Breast epithelium (tissue), 4 donors: ENCODE measurements at places on chromosomes 4 and X.

GRCh38 chr4:79739912-79740311, 331.9 kb upstream of the GK2 start:
- DNase-seq, result no peak

GRCh38 chr4:55635282-55635681, 816 bp downstream of the NMU start:
- no peak for DNase-seq

GRCh38 chrX:109679820-109680219, 53.2 kb downstream of the ACSL4 start:
- DNase-seq, result no peak

GRCh38 chr4:68613752-68614151, 37.6 kb upstream of the UGT2B17 start:
- DNase-seq, result no peak

- DNase-seq, result no peak
Observed at GRCh38 chr4:89535251-89535650, 227.7 kb upstream of the GPRIN3 start.

DNA sequence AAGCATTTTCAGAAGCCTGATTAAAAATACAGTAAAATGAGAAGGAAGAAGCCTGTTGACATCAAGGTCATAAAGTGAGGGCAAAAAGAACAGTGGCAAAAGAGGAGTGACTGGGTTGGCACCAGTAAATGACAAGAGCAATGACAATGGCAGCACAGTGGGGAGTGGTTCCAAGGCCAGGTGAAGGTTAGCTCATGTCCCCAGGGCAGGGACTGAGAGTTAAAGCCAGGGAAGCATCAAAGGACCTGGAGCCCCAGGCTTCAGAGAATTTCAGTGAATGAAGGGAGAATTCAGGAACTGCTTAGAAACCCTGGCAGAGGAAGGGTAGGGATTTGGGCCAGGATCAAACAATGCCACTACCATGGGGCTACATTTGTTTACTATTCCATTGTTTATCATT, 8.8 kb upstream of the PIGA start:
- DNase-seq, result no peak

- DNase-seq, result no peak
Observed at GRCh38 chr4:114364857-114365256, 233.8 kb upstream of the UGT8 start.

GRCh38 chr4:3715061-3715854, 50.9 kb upstream of the ADRA2C start:
- no peak for DNase-seq

DNA sequence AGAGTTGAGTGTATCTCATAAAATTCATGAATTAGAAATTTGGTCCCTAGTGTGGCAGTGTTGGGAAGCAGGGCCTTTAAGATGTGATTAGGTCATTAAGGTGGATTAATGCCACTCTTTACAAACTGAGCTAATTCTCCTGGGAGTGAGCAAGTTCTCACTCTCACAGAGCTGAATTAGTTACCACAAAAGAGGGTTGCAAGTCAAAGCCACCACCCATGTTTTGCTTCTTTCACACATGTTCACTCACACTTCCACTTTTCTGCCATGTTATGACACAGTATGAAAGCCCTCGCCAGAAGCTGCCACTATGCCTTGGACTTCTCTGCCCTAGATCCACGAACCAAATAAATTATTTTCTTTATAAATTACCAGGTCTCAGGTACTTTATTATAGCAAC, 332.1 kb downstream of the ARAP2 start:
- DNase-seq, result no peak

DNA sequence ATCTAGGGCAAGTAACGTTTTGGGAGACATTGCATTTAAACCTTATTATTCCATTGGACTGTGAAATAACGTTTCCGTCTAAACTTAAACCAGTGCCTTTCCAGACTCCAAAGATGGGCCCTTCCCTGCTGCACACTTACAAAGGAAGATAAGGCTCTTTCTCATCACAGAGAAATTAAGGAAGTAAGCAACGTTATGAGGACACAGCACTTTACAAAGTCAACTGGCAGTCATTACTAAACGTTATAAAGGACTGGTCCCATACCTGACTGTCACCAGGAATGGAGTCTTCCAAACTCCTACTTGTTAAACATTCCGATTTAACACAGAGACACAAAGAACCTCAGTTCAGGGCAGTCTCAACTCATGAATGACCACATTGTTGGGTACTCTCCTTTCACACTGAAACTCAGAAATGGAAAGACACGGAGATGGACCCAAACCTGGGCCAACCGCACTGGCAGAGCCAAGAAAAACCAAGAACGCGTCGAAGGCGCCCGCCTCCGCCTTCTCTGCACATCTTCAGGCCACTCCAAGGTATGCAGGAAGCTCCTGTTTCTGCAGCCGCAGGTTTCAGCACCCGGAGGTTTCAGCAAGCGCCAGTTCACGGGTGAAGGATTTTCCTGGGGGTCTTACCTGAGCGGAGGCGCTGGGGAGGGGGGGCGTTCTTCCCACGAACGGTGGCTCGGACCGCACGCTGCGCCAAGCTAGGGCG, 670 bp downstream of the PAPSS1 start:
- peak; percentile 57 for DNase-seq

DNA sequence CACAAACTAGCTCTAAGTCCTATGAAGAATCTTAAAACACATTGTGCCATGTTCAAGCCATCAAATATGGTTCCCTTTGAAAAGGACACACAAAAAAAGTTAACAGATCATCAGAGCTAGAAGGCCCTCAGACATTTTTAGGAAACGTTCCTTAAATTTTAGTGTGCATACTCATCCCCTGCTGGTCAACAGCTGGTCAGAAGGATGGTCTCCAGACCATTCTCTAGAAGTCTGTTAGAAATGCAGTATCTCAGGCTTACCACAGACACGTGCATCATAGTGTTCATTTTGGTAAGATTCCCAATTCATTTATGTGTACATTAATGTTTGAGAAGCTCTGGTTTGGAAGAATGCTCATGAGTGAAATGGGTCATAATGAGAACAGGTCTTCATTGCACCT, 523.1 kb downstream of the INPP4B start:
- no peak for DNase-seq

DNA sequence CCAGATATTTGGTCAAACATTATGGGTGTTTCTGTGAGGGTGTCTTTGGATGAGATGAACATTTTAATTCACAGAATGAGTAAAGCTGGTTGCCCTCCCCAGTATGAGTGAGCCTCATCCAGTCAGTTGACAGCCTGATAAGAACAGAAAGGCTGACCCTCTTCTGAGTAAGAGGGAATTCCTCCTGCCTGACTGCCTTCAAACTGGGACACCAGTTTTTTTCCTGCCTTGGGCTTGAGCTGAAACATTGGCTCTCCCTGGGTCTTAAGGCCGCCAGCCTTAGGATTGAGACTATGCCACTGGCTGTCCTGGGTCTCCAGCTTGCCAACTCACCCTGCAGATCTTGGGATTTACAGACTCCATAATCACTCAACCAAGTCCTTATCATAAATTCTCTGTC, 14.5 kb upstream of the MAML3 start:
- DNase-seq, result no peak
